ENCODE measurements at places on chromosomes 3 and 15.

DNA sequence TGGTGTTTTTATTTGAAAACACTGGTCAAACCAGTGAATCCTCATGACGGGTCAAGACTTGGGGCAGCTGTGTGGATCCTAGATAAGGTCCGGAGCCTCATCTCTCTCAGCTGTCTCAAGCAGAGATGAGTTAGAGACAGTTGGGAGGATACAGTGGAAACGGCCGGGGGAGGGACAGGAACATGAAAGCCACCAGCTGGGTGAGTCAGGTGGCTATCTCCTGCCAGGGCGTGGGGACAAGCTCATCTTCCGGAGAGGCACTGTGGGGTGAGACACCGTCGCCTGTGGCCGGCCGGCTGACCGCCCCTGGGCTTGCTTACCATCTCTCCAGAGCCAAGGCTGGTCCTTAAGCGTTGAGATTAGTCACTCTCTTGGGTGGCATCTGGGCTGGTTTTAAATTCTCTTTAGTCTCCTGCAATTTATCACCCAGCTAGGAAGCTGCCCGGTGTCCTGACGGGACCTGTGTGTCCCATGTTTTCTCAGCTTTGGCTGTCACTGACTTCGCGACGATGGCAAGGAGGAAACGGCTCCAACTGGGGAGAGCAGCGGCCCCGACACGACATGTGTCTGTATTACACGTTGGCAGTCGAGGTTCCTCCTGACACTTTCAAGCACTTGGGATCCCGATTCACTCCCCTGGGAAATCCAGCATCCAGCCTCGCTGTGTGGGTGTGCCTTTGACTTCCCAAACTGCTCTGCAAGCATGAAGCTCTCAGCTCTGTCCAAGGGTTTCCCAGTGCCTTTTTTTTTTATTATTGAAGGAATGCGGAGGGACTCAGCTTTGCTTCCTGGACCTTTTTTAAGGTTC lies 7.5 kb downstream of the ST8SIA2 start:
- DNase-seq = no peak

DNA sequence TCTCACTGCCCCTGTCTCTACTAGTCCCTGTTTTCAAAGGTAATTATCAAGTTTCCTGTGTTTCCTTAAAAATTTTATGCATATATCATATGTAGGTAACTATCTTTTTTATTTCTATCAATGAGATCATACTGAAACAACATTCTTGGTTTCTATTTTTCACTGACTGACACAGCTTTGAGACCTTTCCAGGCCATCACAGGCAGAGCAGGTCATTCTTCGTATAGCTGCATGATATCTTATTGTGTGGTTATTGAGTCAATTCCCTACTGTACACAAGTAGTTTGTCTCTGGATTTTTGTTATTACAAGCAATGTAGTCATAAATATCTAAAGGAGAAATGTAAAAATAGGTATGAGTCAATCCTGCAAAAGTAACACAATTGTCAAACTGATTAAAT lies 169.6 kb downstream of the CFAP20DC start:
- DNase-seq = no peak

DNA sequence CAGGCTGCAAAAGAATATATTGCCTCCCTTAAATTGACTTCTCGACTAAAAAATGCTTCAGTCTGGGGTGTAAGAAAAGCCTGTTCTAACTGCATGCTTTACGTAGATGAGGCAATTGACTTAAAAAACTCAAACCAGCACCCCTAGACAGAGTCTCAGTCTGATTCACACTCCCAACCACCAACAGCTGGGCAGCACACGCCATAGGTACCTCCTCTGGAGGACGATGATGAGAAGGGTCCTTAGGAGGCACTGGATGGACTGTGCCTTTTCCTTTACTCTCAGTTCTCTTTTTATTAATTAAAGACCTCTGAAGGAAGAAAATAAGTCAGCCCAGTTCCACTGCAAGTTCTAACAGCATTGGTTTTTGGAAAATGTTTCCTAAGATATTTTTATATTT lies 175.0 kb downstream of the PDZRN3 start:
- DNase-seq = no peak

- peak; percentile 92 for DNase-seq
These were observed 800 bp upstream of the RAP2B start for GRCh38 chr3:153161138-153161713.

DNA sequence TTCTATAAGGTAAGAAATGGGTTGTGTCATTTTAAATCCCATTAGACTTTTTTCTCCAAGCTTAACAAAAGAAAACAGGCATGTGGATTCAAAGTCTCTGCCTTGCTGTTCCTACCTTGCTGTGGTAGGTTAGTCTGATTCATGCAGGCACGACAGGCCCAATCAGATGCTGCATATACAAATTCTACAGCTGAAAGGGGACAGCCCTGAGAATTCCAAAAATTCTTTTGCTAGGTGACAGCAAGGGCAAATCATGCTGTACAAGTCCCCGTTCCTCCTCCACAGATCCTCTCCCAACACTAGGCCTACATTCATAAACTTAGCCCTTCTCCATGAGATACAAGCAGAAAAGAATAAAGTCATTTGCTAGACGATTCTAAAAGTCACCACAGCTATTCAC lies 161.2 kb upstream of the THBS1 start:
- no peak for DNase-seq

DNA sequence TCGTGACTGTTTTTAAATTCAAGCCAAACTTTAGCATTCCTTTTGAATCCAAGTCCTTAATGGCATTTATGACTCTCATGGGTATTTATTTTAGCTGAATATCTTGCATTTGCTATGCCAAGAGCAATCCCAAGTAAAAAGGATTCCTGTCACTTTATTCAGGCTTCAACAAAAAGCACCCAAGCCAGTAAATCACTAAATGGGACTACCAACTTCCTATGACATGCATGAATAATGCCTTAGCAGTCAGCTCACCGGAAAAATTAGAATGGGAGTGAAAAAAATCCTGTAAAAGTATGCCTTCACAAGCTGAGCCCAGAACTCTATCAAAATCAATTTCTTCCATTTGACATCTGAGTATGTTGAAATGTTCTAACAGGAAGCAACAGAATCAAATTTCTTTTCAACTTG lies 1297.9 kb downstream of the ROBO2 start:
- DNase-seq = no peak

- no peak for DNase-seq
These were observed 147.0 kb upstream of the KCNMB2 start for GRCh38 chr3:178389258-178389657.

GRCh38 chr3:127779747-127780146 lies 42.6 kb downstream of the MGLL start:
- no peak for DNase-seq

Data from stimulated activated CD4-positive, alpha-beta T cell treated with anti-CD3 and anti-CD28 coated beads, Interleukin-4, amount 100 ng/mL, for 24 hours (primary cell).